GM12891 (cell line): ENCODE measurements at places on chromosomes 3 and 15.

DNA sequence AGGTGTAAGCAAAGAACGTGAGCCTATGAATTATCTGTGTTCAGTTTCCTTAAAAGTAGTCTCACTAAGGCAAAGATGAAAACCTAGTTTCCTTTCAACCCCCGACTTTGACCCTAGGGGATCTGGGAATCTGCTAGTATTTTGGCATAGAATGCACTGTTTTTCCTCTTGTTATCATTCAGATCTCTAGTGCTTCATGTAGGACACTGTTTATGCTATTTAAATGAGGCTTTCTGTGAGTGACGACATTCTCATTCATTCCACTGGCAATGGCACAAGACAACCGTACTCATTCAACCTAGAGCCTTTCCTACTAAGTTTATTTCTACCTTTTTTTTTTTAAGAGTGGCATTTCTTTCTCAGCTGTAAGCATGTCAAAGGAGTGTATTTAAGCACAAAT, 67.0 kb downstream of the CHAC1 start:
- no peak for DNase-seq

- no peak for DNase-seq
These were observed 124.9 kb upstream of the STRIT1 start for GRCh38 chr3:155418407-155418806.

DNA sequence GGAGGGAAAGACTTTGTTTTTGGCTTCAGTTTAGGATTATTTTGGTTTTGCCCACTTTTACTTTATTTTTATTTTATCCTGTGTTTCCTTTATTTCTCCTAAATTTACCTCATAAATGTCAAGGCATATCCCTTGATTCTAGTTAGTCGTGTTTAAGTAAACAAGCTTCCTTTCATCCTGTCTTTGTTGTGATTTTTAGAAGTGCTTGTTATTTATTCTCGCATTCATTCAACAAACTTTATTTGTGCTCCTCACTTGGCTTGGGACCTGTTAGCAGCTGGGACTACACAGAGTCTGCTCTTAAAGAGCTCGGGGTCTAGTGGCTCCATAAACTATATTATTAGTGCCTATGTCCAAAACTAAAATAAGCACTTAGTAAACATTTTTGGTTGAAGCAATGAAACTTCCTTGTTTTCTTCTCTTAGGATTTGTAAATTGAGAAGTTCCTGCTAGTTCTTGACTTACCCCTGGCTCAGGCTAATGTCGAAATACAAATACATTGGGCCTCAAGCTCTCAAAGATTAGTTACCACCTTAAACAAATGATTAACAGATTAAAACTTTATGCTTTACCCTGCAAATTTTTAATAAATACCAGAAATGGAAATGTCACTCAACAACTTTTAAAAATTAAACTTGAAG, 19.0 kb upstream of the DMXL2 start:
- DNase-seq: no peak

GRCh38 chr3:100850701-100851100, 141.4 kb downstream of the TFG start:
- no peak for DNase-seq

- no peak for DNase-seq
These were observed 370.1 kb downstream of the NR2F2 start for GRCh38 chr15:96700555-96700954.

DNA sequence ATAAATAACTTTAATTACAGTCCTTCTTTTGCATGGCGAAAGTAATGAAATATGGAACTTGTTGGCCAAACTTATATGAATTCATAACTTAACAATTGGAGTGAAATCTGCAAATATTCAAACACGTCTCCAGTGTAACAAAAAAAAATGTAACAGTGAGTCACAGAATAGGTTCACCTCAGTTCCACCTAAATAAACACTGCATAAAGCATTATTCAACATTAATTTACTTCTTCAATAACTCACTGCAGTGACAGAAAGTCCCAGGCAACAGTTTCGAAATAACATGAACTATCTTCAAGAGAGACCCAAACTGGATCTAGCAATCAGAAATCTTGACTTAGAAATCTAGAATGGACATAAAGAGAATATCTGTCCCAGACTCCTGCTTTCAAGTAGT, 75.6 kb downstream of the GMNC start:
- no peak for DNase-seq

- no peak for DNase-seq
These were observed 181.3 kb upstream of the EIF1B start for GRCh38 chr3:40128166-40128565.

DNA sequence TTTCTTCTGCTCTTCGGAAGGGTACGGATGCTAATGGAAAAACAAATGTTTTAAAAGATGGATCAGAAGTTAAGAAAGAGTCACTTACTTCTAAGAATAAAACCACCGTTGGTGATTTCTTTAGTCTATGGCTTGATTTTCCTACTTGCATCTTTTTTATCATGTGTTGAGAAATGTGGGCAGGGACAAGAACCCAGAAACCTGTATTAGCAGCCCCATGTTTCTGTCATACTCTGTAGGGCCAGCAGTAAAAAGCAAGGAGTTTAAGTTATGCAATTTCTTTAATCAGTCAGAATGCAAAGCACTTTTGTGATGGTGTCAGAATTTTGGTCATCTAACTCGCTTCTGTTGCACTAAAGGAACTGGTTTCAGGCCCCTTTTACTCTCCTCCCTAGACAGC, 150.0 kb downstream of the MEIS2 start:
- no peak for DNase-seq

DNA sequence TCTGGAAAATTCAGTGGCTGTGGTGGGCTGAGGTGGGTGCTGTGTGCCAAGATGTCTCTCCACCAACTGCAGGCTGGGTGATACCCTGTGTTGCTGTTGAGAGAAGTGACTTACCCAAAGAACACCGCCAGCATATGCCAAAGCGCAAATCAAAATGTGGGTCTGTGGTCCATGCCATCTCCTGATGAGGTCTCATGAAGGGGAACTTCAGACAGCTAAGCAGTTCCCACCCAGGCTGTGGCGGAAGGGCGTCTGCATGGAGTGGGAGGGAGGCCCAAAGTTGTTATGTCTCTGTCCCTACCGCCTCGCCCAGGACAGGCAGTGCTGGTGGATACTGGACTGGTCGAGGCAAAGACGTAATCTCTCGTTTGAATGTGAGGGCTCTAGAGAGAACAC, 70.9 kb upstream of the PLXNA1 start:
- DNase-seq: no peak

DNA sequence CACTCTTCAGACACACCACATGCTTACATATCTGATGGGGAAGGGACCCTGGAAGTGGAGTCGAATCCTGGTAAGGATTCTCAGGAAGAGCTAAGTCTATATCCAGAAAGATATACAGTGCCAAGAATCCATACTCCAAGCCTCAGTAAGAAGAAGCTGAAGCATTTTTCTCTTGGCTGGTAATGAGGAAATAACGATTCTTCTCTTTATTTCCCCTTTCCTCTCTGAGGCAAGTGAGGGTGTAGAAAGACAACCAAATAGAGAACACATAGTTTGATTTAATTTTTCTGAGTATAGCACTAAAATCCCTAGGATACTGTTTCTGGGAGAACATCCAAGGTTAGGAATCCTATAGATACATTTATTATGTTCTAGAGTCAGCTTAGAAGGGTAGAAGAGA, 857.3 kb downstream of the TUSC7 start:
- no peak for DNase-seq

DNA sequence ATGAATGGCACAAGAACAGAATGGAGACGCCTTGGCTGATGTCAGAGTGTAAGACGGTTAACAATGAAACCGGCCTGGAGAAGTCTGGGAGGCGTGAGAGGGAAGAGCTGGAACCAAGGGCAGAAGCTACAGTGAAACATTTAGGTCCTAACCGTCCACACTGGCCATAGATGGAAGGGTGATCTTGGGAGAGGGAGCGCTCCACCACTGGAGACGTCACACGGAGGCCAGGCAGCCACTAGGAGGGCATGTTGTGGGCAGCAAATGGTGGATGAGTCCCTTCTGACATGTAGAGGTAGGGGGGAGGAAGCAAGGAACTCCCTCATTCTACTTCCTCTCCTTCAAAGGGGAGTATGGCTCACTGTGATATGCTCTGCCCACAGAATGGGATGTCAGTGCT, 23.8 kb downstream of the FEM1B start:
- DNase-seq: no peak

- DNase-seq: no peak
These were observed 4.6 kb downstream of the SNUPN start for GRCh38 chr15:75620841-75621391.

- no peak for DNase-seq
These were observed 92.4 kb downstream of the CLDN1 start for GRCh38 chr3:190229632-190230424.

DNA sequence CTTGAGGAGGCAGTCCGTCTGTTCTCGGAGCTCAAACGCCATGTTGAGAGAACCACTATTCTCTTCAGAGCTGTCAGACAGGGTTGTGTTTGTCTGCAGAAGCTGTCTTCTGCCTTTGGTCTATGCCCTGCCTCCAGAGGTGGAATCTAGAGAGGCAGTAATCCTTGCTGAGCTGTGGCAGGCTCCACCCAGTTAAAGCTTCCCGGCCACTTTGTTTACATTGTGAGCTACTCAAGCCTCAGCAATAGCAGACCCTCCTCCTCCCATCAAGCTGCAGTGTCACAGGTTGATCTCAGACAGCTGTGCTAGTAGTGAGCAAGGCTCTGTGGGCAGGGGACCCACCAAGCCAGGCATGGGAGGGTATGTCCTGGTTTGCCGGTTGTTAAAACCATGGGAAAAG, 8.9 kb downstream of the OR5AC2 start:
- no peak for DNase-seq

DNA sequence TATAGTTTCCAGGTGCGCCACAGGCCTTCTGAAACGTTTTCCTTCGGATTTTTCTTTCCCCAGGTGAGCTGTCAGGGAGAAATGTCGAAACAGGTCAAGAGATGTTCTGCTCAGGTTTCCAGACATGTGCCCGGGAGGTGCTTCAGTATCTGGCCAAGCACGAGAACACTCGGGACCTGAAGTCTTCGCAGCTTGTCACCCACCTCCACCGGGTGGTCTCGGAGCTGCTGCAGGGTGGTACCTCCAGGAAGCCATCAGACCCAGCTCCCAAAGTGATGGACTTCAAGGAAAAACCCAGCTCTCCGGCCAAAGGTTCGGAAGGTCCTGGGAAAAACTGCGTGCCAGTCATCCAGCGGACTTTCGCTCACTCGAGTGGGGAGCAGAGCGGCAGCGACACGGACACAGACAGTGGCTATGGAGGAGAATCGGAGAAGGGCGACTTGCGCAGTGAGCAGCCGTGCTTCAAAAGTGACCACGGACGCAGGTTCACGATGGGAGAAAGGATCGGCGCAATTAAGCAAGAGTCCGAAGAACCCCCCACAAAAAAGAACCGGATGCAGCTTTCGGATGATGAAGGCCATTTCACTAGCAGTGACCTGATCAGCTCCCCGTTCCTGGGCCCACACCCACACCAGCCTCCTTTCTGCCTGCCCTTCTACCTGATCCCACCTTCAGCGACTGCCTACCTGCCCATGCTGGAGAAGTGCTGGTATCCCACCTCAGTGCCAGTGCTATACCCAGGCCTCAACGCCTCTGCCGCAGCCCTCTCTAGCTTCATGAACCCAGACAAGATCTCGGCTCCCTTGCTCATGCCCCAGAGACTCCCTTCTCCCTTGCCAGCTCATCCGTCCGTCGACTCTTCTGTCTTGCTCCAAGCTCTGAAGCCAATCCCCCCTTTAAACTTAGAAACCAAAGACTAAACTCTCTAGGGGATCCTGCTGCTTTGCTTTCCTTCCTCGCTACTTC, 3.8 kb downstream of the BHLHE40 start:
- DNase-seq: no peak

DNA sequence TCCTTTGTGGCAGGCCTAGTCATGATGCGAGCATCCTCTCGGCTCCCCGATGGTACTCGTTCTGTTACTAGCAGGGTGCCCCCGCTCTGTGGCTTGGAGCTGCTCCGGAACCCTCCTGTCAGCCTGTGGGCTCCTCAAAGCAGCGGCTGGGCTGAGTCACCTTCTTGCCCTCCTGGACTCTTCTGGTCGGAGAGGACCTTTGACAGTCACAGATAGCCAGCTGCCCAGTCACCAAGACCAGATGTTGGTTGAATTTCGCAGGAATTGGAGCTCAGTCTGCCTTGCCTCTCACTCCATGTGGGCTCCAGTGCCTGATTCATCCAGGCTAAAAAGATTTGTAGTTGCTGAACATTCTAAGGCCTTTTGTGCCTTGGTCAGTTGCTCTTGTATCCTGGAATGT, 94.5 kb downstream of the CHCHD6 start:
- no peak for DNase-seq

DNA sequence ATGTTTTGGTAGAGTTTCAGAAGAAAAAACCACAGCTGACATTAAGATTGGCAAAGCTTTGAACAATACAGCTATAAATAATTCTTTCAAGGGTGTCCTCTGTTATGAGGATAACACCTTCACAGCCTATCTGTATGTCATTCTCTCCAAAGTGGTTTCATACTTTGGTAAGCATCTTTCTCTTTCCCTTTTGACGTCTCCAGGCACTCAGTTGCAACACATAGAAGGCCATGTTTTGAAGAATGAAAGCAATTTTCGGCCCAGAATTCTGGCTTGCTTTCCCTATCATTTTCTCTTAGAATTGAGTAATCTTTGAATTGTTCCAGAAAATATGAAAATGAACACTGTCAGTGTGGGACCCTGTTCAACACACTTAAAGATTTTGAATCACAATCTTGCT, 200.0 kb upstream of the CBLB start:
- DNase-seq: no peak

GRCh38 chr3:31092748-31093589, 198.5 kb upstream of the GADL1 start:
- no peak for DNase-seq

- no peak for DNase-seq
These were observed 9.7 kb upstream of the EIF4E3 start for GRCh38 chr3:71734881-71735280.

- no peak for DNase-seq
These were observed 369.4 kb downstream of the NR2F2 start for GRCh38 chr15:96699871-96700401.

- no peak for DNase-seq
These were observed 239.8 kb downstream of the ITPR1 start for GRCh38 chr3:4732925-4733324.

DNA sequence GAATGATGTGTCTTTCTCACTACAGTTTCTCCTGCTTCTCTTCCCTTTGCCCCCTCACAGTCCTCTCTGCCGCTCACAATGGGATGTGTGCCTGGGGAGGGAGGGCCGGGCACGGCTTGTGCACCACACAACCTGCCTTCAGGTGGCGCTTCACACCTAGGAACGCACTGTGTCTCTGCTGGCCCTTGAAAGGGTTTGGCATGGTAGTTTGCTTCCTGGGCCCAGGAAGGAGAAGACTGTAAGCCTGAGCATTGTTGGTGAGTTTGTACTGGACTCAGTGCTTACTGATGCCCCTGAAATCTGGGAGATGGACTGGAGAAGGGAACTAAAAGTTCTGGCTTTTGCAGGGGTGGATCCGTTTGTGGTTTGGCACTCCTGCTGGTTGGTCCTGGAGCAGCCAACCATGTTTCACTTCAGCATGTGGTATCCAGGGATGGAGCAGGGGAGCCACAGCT, 9.2 kb downstream of the ALPK3 start:
- peak; percentile 46 for DNase-seq

GRCh38 chr3:196519718-196520082, 4.6 kb upstream of the SMCO1 start:
- no peak for DNase-seq
